ENCODE measurements at places on chromosomes 13 and 19.

- peak; percentile 94 for DNase-seq
Observed at GRCh38 chr13:93226623-93227279, at the start of gene GPC6. Gene GPC6, plus strand, starts transcription at chr13:93226807.

GRCh38 chr19:48896191-48896720 is 2.3 kb downstream of the TULP2 start:
- peak; percentile 67 for DNase-seq

DNA sequence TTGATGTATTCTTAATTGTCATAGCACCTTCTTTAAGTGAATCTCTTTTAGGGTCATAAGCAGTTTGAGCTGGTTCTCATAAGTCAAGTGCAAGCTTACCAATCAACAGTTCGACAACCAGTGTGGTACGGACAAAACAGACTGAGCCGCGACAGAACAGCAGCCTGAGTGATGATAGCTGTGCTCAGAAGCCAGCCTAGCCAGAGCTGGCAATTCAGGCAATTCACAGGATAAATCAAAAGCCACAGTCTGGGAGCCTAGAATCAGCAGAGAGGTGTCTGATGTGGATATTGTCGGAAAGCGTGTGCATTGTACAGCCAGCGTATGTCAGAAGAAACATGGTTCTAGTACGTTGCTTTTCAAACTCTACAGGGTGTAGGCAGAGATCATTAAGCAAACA is 14.9 kb downstream of the UBE2L5 start:
- no peak for DNase-seq

- DNase-seq: no peak
Observed at GRCh38 chr13:40386586-40386985, 279.9 kb downstream of the FOXO1 start.

DNA sequence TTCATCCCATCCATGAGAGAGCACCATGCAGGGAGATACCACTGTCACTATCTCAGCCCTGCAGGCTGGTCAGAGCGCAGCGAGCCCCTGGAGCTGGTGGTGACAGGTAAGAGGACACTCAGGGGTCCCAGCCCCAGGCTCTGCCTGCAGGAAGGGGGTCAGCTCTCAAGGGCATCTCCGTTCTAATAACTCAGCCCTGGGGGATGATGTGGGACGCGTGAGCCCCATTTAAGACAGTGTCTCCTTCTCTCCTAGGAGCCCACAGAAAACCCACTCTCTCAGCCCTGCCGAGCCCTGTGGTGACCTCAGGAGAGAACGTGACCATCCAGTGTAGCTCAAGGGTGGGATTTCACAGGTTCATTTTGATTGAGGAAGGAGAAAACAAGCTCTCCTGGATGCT is 15.5 kb upstream of the KIR3DL3 start:
- DNase-seq: no peak

DNA sequence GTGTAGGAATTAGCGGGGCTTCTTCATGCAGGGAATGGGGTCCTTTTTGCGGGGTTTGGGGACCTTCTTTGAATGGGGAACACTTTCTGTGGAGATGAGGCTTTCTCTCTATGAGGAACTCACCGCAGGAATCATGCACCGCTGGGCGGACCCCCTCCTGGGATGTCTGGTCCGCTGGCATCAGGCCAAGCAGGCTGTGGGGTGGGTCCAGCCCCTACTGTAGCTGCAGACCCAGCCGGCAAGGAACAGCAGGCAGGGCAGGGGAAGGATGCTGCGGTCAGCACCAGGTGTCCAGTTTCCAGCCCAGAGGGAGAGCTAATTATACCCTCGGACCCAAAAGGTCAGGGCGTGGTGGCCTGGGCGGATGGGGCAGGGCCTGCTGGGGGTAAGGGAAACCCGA is 1.8 kb downstream of the MYBPC2 start:
- DNase-seq: peak; percentile 54

GRCh38 chr19:17075864-17076542 is 426 bp downstream of the MYO9B start:
- DNase-seq: peak; percentile 60

DNA sequence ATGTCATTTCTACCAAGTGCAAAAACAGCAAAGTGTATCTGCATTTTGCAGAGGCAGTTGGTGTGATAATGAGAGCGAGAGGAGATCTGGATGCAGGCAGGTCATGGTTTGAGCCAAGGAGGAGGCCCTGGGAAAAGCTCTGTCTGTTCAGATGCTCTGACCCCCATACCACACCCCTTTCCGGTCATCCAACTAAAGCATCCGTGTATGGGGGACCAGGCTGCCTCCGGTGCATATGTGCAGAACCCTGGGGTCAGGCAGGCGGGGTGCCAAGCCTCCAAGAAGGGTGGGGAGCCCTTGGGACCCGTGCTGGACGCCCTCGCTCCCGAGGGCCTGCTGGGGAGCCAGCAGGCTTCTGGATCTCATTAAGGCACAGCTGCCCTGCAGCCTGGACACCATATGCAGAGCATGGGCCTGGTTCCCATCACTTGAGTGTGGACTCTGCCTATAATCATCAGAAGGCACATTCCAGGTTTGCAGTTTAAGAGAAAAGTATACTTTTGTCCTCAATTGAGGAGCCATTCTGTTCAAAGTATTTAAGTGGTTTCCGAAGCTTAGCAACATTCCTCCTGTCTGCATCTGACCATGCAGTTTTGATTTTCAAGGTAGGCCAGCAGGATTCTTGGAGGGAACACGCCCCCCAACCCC is 56.1 kb downstream of the ALOX5AP start:
- DNase-seq: peak; percentile 82

DNA sequence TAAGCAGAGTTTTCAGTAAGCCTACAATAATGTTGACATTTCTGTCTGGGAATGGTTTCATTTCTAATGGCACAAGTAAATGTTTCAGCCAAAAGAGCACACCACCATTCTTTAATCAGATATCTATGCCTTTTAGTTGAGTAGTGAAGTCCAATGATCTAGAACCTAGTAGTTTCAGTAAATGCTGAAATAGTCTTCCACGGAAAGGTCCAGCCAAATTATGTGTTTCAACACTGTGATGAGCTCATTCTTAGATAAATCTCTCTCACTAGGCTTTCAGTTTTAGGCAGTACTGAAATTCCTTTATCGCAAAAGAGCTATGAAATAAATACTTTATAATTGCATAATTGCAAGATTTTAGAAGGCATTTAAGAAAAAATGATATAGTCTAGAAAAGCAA is 816.8 kb upstream of the PCDH9 start:
- DNase-seq: no peak

DNA sequence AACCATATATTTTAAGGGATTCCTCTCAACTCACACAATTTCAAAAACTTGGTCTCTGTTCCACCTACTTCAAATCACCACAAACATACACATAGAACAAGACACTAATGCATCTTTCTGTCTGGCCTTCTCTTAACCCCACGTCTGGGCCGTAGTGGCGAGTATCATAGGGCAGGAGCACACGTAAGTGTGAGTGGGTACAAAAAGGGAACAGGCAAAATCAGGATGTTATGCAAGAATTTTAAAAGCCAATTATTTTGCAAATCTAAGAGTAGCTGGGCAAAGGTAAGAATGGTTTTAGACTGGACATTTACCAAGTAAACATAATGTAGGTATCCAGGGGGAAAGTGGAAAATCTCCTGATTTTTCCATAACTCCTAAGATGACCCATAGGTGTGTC is 35.1 kb downstream of the MTMR6 start:
- DNase-seq: no peak

DNA sequence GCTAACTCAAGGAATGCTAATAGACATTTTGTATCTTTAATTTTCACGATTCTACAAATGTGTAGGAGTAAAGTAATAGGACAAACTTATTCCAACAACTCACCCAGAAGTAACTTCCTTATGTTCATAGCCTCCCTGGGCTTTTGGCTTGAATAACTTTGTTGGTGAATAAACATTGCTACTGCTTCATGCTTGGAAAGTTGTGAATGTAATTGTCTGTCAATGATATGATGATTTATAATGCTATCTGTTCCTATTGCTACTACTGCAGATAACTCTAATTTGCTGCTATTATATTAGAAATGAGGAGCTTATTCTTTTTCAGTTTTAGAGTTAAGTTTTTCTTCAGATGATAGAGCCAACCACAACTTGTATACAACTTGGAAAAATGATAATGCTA is 307.7 kb downstream of the PCDH9 start:
- DNase-seq: no peak

DNA sequence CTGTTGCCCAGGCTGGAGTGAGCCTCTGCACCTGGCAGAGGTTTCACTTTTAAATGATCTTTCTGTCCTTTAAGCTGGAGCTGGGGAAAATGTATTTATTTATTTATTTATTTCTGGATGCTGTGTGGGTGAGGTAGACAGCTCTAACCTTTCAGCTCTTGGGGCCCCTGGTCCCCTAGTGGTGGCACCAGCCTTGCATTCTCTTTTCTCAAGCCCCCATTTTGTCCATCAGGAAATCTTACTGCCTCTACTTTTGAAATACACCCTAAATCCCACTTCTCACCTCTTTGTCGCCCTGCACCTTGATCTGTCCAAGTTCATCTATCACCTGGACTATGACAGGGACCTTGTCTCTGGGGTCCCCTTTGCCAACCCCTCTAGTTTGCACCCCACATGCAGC is 2.1 kb upstream of the B9D2 start:
- no peak for DNase-seq

- DNase-seq: no peak
Observed at GRCh38 chr19:58572026-58572817, 913 bp downstream of the MZF1 start.

DNA sequence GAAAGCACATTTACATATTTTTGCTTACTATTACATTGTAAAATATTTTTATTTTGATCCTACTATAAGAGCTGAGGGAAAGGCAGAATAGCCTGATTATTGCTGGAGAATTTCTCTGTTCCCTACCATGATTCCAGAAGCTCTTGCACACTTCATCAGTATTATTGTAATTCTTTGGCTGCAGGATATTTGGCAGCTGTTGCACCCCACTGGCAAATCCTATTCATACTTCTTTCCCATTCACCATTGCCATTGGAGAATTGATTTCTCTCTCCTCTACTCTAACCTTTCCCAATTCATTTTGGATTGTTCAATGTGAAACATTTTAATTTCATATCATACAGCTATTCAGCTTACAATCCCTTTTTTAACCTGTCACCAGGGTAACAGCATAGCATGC is 238.0 kb downstream of the GGACT start:
- peak; percentile 25 for DNase-seq

- peak; percentile 49 for DNase-seq
Observed at GRCh38 chr19:18349524-18350128, 9.2 kb downstream of the PGPEP1 start.

- DNase-seq: peak; percentile 41
Observed at GRCh38 chr19:56141417-56141993, 418 bp downstream of the ZNF444 start.

Measured in tongue (tissue), 3 donors.